T-helper 9 cell (primary cell): ENCODE measurements at places on chromosomes 13 and 19.

DNA sequence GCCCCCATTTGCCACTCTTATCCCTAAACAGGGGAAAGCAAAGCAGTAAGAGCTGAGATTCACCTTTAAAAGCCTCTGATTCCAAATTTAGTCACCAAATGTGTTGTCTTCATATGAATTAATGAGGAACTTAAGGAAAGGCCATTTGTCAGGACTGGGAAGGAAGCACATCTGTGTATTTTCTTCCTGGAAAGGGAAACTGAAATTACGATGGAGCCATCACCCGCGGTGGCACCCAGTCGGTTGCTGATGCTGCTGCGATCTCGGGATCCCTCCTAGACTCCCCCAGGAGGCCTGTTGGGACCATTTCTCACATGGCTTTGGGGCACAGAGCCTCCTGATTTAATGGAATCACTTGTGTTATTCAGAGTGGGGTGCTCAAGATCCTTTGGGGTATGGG is 7.4 kb upstream of the IL4I1 start:
- DNase-seq = no peak

DNA sequence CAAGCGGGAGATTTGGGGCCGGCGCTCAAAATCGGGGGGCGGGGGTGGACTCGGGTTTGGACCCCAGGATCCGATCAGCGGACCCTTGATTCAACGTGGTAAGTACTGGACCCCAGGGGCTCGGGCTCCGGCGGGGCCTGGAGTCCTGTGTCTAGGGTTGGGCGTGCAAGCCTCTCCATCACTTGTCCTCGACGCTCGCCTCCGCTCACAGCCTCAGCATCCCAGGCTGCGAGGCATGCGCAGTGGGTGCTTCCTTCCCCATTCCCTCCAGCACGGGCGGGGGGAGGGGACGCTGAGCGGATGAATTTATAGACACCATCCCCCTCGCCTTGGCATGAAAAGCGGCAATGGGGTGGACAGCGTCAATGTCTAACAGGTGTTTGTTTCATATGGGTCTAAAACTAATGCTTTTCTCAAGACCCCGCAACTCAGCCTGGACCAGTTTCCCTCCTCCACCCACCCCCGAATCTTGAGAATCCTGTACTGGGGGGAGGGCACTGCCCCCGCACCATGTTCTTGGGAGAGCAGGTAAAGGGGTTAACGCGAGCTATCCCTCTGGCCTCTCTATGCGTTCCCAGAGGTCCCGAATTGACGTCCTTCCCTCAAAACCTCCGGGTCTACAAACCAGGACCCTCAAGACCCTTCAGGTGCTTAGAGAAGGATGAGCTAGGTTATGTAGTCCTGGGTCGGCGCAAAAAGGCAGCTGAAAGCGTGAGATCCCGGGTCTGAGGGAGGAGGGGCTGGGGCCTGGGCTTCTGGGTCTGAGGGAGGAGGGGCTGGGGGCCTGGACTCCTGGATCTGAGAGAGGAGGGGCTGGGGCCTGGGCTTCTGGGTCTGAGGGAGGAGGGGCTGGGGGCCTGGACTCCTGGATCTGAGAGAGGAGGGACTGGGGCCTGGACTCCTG is 579 bp downstream of the CPT1C start:
- no peak for DNase-seq

DNA sequence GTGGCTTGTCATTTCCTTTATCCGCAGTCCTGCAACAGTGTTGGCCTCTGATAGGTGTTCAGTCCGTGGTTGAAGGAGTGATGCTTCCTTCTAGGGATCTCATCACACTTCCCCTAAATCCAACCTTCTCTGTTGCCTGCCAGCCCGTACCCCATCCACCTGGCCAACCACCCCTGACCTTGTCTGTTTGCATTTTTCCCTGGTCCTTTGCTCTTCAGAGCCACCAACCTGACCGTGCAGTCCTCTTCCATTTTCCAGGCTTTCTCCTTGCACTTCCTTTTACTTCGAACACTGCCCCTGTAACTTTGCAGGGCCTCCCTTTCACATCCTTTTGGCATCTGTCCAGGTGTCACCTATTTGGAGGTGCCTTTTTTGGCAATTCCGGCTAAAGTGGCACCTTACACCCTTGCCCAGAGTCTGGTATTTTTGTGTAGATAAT is 696 bp downstream of the ZNF460 start:
- no peak for DNase-seq

GRCh38 chr13:110306960-110307766 is at the start of the genes COL4A1 and COL4A2:
Gene COL4A1, minus strand, starts transcription at chr13:110307157. Its CDS starts 130 bp downstream, at chr13:110307027.
Gene COL4A2, plus strand, starts transcription at chr13:110307284. Its CDS starts 620 bp downstream, at chr13:110307904.
- no peak for DNase-seq

DNA sequence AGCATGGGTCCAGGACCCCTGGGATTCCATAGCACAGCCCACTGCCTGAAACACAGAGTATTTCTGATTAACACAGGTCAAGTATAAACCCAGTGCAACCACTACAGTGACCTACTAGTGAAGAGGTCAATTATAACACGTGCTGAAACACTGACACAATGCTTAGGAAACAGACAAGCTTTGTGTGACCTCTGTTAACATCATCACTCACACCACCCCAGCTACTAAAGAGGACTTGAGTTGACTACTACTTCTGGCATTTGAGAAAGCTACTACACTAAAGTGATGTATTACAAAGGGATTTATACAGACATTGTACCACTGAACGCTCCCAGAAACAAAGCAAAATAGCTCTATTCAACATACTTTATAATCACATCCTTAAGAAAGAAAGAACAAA is 1935.9 kb upstream of the PCDH20 start:
- no peak for DNase-seq

GRCh38 chr19:46250076-46250735 is 20.7 kb downstream of the IGFL1 start:
- DNase-seq = no peak

DNA sequence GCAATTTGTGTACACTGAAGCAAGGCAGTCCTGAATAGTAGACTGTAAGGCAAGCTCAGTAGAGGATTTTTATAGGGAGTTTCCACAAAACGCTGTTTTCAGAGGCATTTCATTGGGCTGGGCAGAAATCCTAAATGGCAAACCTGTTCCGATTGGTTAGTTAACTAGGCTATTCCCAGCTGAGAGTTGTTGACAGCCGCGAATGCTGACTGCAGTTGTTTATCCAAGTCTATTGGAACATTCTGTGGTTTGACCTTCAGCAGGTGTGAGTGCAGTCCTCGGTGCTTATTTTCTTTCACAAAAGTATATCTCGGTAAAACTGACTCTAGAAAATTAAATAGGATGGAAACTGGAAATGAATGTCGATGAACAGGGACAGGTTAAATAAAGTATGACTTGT is 45.4 kb downstream of the TPT1 start:
- no peak for DNase-seq

DNA sequence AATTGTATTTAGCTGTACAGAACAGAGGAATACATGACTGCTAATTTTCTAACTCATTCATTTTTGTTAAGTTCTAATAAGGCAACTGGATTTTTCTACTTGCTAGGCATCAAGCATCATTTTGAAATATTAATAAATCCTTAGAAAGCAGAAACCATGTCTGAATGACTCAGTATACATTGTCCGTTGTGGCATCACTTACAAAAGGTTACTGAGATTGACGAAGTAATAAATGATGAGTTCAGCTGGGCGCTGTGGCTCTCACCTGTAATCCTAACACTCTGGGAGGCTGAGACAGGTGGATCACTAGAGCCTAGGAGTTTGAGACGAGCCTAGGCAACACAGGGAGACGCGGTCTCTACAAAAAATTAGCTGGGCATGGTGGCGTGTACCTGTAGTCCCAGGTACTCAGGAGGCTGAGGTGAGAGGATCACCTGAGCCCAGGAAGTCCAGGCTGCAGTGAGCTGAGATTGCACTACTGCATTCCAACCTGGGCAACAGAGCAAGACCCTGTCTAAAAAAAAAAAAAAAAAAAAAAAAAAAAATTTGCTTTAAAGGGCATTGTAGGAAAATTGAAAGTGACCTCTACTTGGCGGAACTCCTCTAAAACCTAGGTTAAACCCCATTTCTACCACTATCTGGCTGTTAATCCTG is 36.6 kb downstream of the LHFPL6 start:
- no peak for DNase-seq

- no peak for DNase-seq
These were observed 47.8 kb downstream of the UBL3 start for GRCh38 chr13:29802621-29803020.

- no peak for DNase-seq
These were observed 239.6 kb downstream of the LHFPL6 start for GRCh38 chr13:39363382-39363772.

- DNase-seq = no peak
These were observed 307.6 kb downstream of the SPRY2 start for GRCh38 chr13:80033286-80033685.

- no peak for DNase-seq
These were observed 197.9 kb downstream of the FGF9 start for GRCh38 chr13:21868823-21869222.

DNA sequence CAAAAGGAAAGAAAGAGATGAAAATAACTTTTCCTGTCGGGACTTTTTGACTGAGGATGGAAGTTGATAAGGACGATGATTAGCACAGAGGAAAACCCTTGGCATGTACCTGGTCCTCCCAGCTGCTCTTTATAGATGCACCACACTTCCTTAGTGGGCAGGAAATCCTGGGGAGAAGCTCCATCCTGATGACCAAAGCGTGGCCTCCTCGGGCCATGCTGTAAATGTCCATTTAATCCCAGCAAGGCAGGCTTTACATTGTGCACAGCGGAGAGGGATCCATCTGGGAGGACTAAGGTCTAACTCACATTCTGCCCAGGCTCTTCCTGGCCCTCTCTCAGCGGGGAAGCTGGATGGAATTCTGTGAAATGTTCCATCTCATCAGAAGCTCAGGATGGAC is 113.5 kb downstream of the COL4A2 start:
- no peak for DNase-seq

DNA sequence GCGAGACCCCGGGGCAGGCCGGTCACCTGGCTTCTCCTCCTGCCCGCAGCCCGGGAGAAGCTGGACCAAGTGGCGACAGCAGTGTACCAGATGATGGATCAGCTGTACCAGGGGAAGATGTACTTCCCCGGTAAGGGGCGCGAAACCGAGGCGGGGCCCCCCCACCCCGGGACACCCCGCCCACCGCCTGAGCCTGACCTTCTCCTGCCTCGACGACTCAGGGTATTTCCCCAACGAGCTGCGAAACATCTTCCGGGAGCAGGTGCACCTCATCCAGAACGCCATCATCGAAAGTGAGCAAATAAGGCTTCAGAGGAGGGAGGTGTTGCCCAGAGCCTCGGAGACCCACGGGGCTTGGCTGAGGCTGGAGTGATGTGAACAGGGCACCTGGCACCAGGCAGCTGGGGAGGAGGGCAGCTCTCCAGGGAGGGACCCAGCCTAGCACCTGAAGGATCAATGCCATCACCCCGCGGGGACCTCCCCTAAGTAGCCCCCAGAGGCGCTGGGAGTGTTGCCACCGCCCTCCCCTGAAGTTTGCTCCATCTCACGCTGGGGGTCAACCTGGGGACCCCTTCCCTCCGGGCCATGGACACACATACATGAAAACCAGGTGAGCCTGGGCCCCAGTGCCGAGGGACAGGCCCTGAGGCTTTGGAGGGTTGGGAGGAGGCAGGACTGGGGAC is 629 bp downstream of the IZUMO4 start:
- peak; percentile 54 for DNase-seq

GRCh38 chr13:29905845-29906244 is 55.4 kb upstream of the UBL3 start:
- no peak for DNase-seq

GRCh38 chr19:11446652-11447301 is 11.3 kb downstream of the PRKCSH start:
- peak; percentile 49 for DNase-seq

GRCh38 chr13:73421310-73421912 is 362.6 kb downstream of the KLF5 start:
- DNase-seq = no peak

DNA sequence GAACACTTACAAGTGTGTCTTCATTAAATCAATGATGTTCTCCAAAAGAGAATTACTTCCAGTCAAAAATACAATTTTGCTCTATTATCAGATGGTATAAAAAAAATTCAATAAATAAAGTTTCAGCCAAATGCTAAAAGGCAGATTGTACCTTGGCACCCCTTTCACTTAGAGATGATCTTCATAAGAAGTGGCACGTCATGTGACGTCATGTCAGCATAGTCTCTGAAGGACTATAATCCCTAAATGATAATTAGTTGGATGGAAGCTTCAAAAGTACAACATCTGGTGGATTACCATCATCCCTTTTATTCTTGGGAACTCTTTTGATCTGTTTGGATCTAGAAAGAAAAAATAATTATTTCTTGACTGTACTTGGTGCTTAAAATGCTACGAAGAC is 335.5 kb upstream of the EDNRB start:
- no peak for DNase-seq

DNA sequence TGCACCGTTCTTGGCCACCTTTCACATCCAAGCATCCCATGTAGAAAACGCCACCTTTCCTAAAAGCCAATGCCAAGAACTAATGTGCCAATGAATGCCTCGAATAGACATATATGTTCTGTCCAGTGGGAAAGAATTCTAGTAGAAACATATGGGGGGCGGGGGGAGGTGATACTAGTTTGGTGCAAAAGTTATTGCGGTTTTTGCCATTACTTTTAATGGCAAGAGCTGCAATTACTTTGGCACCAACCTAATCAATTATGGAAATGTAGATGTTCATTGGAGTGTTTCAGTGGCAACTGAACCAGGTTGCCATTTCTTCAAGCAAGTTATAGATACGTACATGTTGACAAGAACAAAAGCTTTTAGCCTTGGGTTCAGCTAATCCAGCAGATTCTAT is 34.6 kb downstream of the SLC15A1 start:
- no peak for DNase-seq

- DNase-seq = no peak
These were observed 28.1 kb downstream of the DHX34 start for GRCh38 chr19:47377208-47377701.

DNA sequence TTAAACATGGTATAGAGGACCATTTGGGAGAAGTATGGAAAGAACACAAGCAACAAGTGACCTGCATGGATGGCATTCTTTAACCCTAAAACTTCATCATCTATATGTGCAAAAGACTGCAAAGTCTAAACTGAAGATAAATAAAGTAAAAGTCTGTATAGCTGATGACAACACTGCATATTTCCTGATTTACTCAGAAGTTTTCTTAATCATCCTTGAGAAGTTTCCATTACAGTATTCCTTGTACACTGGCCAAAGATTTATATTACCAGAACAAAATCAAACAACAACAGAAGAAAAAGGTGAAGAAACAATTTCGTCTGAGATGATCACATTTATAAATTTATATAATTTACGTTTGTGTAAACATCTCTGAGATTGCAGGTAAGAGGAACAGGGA is 805.7 kb downstream of the PCDH9 start:
- DNase-seq = no peak

GRCh38 chr13:79936368-79937136 is 404.4 kb downstream of the SPRY2 start:
- no peak for DNase-seq
